ENCODE measurements at places on chromosomes 3 and 15.

- no peak for DNase-seq
These were observed 332.9 kb upstream of the TGFBR2 start for GRCh38 chr3:30273304-30274072.

- DNase-seq = no peak
These were observed 34.3 kb upstream of the NEO1 start for GRCh38 chr15:73017987-73018386.

DNA sequence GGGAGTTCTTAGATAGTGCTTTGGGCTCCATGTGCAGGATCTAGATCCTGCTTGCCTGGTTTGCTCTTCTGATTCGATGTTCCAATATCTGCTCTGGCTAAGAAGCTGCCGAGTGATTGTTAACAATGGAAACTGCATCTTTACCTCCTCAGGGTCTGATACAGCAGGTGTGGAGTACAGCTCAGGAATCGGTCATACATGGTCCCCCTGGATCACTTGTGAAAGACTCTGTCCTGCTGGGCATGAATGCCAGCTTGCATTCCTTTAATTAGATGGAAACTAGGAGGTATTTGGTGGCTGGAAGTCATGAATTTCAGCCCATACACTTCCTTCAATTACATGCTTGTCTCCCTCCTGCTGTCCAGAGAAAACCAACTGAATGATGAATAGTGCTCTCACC lies 95.3 kb downstream of the CHRNA7 start:
- no peak for DNase-seq

DNA sequence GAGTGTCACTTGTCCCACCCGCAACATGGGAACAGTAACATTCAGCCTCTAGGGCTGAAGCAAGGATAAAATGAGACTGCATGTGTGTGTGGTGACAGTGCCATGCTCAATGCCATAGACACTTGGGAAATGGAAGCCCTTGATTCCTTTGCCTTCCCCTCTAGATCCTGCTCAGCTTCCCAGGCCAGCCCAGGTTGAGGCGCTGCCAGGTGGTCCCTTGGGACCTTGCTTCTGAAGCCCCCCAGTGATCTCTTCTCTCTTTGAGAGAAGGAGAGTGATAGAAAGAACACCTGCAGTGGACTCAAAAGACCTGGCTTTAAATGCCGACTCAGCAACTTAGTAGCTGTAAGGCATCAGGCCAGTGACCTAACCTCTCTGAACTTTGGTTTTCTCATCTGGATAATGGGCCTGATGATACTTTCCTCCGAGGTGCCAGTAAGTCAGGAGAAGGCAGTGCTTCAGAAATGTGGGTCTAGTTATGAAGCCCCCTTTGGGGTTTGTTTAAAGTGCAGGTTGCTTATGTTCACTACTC lies 144.5 kb downstream of the RPLP1 start:
- DNase-seq = no peak

DNA sequence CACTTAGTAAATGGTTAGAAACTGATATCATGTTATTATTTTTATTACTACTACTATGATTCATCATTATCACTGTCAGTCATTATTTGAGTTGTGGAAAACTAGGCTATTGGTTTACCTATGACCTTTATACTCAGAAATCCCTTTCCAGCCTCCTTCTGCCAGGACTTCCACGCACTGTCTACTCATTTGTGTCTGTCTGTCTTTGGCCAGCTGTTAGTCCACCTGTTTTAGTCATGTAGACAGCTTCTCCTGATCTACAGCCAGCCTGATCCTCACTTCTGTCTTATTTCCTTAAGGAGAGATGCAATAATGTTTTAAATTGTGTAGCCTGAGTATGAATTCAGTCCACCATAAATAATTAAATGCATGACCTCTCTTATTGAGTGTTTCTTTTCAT lies 162.8 kb downstream of the EPHA3 start:
- no peak for DNase-seq

- no peak for DNase-seq
These were observed 5.9 kb downstream of the SATB1 start for GRCh38 chr3:18419232-18419631.

DNA sequence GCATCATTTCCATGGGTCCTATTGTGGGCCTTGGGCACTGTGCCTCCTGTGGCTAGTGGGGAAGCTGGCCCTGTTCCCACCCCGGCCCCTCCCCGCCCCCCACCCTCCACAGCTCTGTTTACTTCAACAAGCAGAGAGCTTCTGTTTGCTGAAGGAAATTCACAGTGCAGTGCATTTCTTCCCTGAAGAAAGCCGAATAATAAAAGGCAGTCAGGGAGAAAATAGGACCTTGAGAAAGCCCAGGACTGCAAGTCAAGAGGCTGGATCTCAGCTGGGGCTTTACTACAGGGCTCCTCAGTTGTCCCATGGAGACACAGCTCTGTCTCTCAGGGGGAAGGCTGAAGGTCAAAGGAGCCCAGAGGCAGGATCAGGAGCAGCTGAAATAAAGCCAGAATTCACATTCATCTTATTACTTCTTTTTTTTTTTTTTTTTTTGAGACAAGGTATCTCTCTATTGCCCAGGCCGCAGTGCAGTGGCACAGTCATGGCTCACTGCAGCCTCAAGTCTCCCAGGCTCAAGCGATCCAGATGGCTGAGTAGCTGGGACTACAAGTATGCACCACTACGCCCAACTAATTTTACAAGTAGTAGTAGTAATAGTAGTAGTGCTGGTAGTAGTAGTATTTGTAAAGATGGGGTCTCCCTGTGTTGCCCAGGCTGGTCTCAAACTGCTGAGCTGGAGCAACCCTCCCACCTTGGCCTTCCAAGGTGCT lies 33.0 kb upstream of the LACTB start:
- DNase-seq = no peak
